MG63 (cell line): ENCODE measurements at places on chromosomes 7 and 10.

- no peak for DNase-seq
Observed at GRCh38 chr7:68706291-68706690, 892.0 kb upstream of the AUTS2 start.

DNA sequence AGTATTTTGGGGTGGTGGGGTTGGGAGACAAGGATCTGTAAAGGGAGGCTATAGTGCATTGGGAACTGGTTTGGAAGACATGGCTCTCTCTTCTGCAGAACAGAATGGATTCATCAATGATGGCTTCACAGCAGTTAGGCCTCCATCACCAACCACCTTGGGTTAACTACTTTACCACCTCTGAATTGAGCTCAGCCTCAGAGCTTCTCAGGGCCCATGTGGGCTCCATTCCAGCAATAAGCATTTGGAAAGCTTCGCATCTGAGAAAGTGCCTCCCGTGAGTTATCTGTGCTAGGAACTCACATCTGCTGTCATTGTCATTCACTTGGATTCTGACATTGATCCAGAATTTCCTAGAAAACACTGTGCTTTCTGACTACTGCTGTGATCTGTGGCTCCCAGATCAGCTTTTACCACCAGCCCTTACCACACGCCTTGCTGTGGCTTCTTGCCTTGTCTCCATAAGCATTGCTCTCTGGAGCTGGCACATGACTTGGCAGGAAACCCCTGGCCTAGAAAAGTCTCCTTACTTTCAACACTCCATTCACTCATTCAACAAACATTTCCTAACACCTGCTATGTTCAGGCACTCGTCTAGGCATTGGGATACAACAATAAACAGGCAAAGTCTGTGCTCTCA, 70.7 kb upstream of the ADO start:
- peak; percentile 67 for DNase-seq

- DNase-seq, result no peak
Observed at GRCh38 chr7:157514306-157514705, 177.5 kb downstream of the DNAJB6 start.

DNA sequence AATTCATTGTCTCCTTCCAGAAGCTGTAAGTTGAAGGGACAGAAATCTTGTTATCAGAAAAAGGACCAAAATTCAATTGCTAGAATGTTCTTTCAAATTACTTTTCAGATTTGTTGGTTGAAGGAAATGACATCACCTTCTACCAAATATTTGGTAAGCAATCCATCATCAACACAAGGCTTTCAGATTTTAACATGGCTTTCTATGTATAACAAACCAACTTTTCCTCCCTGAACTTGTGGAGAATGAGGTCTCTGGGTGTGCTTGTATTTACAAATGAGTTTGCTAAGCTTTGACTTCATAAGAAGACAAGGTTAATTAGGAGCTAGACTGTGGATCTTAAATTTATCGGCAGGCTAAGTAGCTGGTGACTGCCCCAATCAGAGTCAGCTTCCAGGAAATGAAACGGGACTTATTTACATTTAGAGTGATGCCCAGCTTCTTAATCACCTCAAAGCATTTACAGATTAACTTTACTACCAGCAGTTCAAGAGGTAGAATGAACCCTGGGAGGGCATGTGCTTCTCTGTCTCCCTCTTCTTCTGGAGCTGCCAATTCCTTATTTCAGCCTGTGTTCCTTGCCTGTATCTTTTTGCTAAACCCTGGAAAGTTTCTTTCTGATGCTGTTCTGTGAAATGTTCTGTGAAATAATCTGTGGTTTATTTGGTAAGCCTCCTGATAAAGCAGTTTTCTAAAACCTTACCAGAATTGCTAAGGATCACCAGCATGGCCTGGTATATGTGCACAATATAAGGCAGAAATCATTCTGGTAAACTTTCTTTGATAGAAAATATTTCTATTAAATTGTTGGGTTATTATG, 248.8 kb upstream of the FZD8 start:
- DNase-seq, result no peak

DNA sequence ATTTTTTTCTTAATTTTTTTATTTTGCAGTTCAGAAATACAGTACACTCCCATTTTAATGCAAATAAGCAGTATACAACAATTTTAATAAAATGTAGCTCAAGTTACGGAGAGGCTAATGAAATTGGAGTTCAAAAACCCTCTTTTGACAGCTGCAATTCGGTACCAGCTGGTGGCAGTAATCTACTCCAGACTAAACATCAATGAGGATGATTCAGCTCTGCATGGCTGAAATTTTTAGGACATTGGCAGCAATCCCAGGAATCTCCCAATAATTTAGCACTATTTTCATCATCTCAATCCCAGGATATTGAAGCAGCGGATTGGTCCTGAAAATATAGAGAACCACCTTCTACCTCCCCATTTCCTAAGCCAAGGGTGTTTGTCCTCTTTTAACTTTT, 278.8 kb downstream of the CACNA2D1 start:
- DNase-seq, result peak; percentile 26
